ENCODE measurements at places on chromosomes 3 and 15.
A peak's percentile ranks its signal among the peaks of the same experiment; 100 is the strongest.

DNA sequence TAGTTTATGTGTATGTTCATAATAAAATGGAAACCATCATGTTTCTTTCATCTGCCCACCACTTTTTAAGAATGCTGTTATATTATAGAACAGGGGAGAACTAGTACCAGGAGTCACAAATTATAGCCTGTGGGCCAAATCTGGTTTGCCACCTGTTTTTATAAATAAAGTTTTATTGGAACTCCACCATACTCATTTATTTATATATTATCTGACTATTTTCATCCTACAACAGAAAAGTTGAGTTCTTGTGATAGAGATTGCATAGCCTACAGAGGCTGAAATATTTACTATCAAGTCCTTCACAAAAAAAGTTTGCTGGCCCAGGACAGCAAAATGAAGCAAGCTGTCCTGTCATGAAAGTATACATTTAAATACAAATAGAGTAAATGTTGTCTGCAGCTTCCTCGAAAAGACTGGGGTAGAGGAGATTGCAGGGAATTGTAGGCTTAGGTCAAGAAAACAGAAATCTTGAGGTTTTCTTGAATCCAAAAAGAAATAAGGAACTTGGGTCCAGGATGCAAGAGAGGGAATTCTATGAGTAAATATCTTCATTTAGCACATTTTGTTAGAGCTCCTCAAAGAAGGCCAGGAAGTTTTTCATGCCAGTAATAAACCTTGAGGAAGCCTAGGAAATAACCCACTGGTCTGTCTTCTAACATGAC is 41.1 kb downstream of the FILIP1L start:
- H3K36me3 ChIP-seq: no peaks in the 10 kb centered on the region
- peak overlapping the region; percentile 22 for H3K27ac ChIP-seq
- peaks cover 31% of the 10 kb centered on the region for H3K4me1 ChIP-seq
- DNase-seq: no peak
- no peak overlapping the region for H3K4me3 ChIP-seq

- H3K4me3 ChIP-seq: no peak overlapping the region
- no peaks in the 10 kb centered on the region for H3K27me3 ChIP-seq
- H3K4me1 ChIP-seq: no peaks in the 10 kb centered on the region
- no peak overlapping the region for H3K27ac ChIP-seq
Measured at GRCh38 chr15:59536553-59536952, 75.0 kb upstream of the GCNT3 start.

- H3K4me1 ChIP-seq: no peaks in the 10 kb centered on the region
- no peaks in the 10 kb centered on the region for H3K27me3 ChIP-seq
- H3K27ac ChIP-seq: no peak overlapping the region
- H3K4me3 ChIP-seq: no peak overlapping the region
- no peak for DNase-seq
Measured at GRCh38 chr3:114376516-114377185, 82.8 kb downstream of the TIGIT start.

DNA sequence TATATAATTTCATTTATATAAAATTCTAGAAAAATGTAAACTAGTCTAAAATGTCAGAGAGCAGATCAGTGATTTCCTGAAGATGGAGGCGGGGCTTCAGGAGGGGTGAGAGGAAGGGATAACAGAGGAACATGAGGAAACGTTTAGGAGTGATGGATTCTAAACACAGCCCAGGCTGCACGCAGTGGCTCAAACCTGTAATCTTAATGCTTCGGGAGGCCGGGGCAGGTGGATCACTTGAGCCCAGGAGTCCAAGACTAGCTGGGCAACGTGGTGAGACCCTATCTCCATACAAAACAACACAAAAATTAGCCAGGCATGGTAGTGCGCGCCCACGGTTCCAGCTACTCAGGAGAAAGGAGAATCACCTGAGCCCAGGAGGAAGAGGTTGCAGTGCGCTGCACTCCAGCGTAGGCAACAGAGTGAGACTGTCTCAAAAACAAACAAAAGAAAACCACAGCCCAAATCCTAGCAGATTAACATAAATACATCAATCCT is 18.0 kb upstream of the IQCF1 start:
- H3K36me3 ChIP-seq: no peaks in the 10 kb centered on the region
- no peaks in the 10 kb centered on the region for H3K4me1 ChIP-seq
- H3K27ac ChIP-seq: no peak overlapping the region
- H3K27me3 ChIP-seq: no peaks in the 10 kb centered on the region

GRCh38 chr3:105518203-105518602 is 151.5 kb downstream of the ALCAM start:
- H3K4me1 ChIP-seq: peaks cover 3% of the 10 kb centered on the region
- no peaks in the 10 kb centered on the region for H3K36me3 ChIP-seq
- no peak for DNase-seq
- H3K27ac ChIP-seq: no peak overlapping the region
- no peaks in the 10 kb centered on the region for H3K27me3 ChIP-seq

- no peak for DNase-seq
- H3K4me3 ChIP-seq: no peak overlapping the region
- peaks cover 26% of the 10 kb centered on the region for H3K4me1 ChIP-seq
Measured at GRCh38 chr3:180918542-180918941, 6.1 kb downstream of the FXR1 start.

DNA sequence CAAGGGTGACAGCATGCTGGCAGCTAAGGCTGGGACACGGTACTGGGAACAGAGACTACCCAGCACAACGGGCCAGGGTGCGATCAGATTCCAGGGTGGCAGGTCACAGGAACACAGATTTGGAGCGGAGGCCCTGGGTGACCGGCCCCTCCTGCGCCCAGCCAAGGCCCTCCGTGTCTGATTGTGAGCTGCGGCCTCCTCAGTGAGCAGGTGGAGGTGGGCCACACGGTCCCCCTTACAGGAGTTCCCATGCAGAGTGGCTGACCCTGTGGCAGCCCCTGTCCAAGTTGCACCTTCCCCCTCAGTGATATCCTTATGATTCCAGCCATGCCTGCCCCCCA is 28.9 kb upstream of the PARL start:
- DNase-seq: no peak
- no peaks in the 10 kb centered on the region for H3K4me1 ChIP-seq
- no peak overlapping the region for H3K4me3 ChIP-seq
- H3K27ac ChIP-seq: no peak overlapping the region
- H3K36me3 ChIP-seq: no peaks in the 10 kb centered on the region
- H3K27me3 ChIP-seq: no peaks in the 10 kb centered on the region

- no peak overlapping the region for H3K27ac ChIP-seq
- no peaks in the 10 kb centered on the region for H3K36me3 ChIP-seq
- H3K4me1 ChIP-seq: no peaks in the 10 kb centered on the region
- H3K27me3 ChIP-seq: no peaks in the 10 kb centered on the region
- no peak for DNase-seq
Measured at GRCh38 chr3:458653-459310, 262.2 kb downstream of the CHL1 start.

DNA sequence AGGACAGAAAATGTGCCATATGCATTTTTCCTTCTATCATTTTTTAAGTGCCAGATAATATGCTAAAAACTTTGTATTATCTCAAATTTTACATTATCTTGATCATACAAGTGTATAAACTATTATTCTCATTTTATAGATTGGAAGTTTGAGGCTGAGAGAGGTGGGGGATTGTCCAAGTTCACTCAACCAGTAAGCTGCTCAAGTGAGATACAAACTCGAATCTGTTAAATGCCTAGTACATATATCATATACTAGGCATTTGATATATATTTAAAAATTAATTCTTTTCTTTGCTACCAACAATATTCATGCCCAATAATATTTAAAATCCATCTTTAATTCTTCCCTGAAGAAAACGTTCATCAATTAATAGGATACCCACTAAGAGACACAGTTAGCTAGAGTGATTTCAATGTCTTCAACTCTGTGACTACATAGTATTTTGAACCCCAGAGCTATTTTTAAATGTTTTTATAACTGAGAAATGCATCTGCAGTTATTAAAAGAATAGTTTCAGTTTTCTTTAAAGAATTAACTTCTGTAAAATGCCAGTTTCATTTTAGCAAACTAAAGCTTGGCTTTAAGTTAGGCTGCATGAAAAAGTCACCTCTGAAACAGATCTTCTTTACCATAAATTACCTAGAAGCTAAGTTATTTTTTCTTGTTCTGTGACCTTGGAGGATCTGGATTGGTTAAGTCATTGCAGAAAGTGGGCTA is 40.4 kb downstream of the IQCB1 start:
- DNase-seq: no peak
- no peak overlapping the region for H3K27ac ChIP-seq
- no peaks in the 10 kb centered on the region for H3K27me3 ChIP-seq
- no peak overlapping the region for H3K4me3 ChIP-seq
- peaks cover 75% of the 10 kb centered on the region for H3K36me3 ChIP-seq

DNA sequence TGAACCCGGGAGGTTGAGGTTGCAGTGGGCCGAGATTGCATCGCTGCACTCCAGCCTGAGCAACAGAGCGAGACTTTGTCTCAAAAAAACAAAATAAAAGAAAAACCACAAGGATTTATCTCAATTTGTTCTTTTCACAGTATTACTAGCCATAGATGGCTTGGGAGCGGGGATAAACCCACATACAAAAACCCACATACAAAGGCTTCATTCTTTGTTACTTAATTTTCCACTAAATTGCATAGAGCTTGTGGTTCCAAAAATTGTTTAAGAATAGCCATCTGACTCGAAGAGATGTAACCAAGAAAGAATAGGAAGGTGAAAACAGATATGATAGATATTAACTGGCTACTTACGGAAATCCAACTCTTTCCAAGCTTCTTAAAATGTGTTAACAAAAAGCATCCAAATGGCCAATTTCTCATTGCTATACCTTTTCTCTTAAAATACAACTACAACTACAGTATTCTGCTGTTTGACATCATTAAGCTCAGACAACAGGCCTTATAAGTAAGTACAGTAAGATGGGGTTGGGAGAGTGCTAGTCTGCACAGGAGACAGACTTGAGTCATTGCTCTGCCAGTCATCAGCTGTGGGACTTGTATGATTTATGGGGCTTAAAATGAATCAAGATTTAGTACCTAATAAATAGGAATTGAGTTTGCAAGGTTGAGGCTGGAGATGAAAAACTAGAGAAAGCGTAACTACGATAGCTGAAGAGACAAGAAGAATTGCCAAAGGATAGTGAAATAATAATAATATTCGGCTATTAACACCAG is 96.6 kb upstream of the PLXND1 start:
- H3K36me3 ChIP-seq: no peaks in the 10 kb centered on the region
- DNase-seq: no peak
- H3K4me3 ChIP-seq: no peak overlapping the region
- H3K27me3 ChIP-seq: no peaks in the 10 kb centered on the region

GRCh38 chr3:59877263-59878037 is 827.6 kb upstream of the CFAP20DC start:
- H3K4me3 ChIP-seq: no peak overlapping the region
- H3K4me1 ChIP-seq: peaks cover 39% of the 10 kb centered on the region

GRCh38 chr3:101902041-101902440 is 52.7 kb downstream of the NFKBIZ start:
- H3K4me1 ChIP-seq: no peaks in the 10 kb centered on the region
- no peaks in the 10 kb centered on the region for H3K36me3 ChIP-seq
- no peak overlapping the region for H3K27ac ChIP-seq
- no peak overlapping the region for H3K4me3 ChIP-seq
- DNase-seq: no peak

- no peak for DNase-seq
- no peaks in the 10 kb centered on the region for H3K27me3 ChIP-seq
- no peaks in the 10 kb centered on the region for H3K4me1 ChIP-seq
- no peaks in the 10 kb centered on the region for H3K36me3 ChIP-seq
- no peak overlapping the region for H3K27ac ChIP-seq
Measured at GRCh38 chr3:64272842-64273241, 47.6 kb upstream of the PRICKLE2 start.

DNA sequence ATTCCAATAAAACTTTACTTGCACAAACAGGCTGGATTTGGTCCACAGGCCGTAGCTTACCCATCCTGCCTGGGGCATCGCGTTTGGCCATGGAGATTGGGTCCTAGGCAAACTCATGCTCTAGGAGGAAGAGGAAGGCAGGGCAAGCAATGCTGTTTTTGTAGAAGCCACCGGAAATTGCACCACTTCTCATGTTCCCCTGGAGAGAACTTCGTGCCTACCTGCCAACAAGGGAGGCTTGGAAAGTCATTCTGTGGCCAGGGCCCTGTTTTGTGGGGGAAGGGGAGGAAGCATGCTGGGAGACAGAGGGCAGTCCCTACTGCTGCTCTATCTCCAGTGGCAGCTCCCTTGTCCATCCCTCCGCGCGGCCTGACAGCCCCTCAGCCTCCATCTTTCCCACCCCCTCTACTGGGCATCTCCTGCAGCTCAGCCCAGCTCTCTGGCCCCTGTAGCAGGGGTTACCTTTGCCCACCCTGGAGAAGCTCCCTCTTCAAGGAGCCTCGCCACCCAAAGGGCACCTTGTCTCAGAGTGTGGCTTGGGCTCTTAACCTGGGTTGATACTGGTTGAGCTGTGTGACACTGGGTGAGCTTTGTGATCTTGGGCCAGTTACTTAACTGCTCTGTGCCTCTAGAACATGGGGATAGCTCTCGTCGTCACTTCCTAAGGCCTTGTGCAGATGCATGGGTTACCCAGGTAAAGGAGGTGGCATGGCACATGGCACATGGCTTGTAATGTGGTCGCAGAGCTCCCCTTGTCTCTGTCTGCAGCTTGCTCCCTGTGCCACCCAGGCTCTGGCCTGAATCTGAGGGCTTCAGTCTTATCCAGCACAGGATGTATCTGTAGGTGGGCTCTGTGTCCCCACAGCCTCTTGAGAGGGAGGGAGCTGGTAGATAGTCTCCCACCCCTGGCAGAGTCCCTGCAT is 6.1 kb downstream of the ABTB1 start:
- no peaks in the 10 kb centered on the region for H3K27me3 ChIP-seq
- no peak overlapping the region for H3K27ac ChIP-seq
- H3K4me1 ChIP-seq: peaks cover 4% of the 10 kb centered on the region
- DNase-seq: no peak
- peaks cover 34% of the 10 kb centered on the region for H3K36me3 ChIP-seq

DNA sequence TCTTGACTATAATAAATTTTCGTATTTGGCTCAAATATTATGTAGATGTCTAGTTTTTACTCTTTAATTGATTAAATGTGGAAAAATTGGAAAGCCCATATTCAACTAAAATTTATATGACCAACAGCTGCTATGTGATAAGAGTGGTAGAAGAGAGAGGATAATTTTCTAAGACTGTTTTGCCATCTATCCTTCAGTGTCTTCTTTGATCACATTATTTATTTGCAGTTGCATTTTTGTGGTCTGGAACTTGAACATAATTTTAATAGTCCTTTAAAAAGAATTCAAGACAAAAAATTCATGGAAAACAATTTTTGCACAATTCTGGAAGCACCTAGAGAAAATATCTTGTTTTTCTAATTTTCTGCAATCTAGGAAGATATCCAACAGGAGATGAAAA is 213.3 kb upstream of the THBS1 start:
- no peak overlapping the region for H3K4me3 ChIP-seq
- no peak overlapping the region for H3K27ac ChIP-seq
- DNase-seq: no peak
- no peaks in the 10 kb centered on the region for H3K4me1 ChIP-seq

- H3K4me1 ChIP-seq: no peaks in the 10 kb centered on the region
- no peak for DNase-seq
- no peaks in the 10 kb centered on the region for H3K27me3 ChIP-seq
- H3K4me3 ChIP-seq: no peak overlapping the region
Measured at GRCh38 chr15:42131826-42132806, 24.3 kb downstream of the PLA2G4F start.
